ENCODE measurements at places on chromosomes 2 and 18.

- DNase-seq, result no peak
Measured at GRCh38 chr18:39675368-39675767, 2109.8 kb upstream of the CELF4 start.

DNA sequence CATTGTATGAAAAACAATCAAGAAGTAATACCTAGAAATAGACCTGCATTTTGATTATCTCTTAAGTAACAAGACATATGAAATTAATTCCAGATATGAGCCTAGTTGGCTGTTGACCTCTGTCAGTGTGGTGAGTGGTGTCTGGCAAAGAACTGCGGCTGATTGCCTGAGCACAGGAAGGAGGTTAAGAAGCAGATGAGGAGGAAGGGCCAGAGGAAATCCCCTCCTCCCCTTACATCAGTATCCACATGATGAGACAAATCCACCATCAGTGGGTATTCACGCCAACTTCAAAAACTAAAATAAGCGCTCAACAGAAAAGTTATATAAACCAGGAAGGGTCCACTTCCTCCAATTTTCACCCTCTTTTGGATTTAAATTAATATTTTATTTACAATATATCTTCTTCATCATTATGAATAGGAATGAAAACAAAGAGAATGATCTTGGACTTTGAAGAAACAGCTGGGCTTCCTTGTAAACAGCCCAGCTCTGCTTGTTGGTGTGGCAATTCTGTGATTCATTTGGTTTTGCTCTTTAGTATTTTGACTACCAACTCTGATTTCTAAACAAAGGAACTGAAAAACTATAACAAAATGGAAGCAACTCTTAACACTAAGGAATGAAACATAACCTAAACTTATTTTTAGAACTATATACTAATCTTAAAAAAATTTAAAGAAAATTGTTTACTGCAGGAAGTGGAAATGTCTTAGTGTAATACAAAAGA lies 27.3 kb downstream of the RFTN2 start:
- no peak for DNase-seq

DNA sequence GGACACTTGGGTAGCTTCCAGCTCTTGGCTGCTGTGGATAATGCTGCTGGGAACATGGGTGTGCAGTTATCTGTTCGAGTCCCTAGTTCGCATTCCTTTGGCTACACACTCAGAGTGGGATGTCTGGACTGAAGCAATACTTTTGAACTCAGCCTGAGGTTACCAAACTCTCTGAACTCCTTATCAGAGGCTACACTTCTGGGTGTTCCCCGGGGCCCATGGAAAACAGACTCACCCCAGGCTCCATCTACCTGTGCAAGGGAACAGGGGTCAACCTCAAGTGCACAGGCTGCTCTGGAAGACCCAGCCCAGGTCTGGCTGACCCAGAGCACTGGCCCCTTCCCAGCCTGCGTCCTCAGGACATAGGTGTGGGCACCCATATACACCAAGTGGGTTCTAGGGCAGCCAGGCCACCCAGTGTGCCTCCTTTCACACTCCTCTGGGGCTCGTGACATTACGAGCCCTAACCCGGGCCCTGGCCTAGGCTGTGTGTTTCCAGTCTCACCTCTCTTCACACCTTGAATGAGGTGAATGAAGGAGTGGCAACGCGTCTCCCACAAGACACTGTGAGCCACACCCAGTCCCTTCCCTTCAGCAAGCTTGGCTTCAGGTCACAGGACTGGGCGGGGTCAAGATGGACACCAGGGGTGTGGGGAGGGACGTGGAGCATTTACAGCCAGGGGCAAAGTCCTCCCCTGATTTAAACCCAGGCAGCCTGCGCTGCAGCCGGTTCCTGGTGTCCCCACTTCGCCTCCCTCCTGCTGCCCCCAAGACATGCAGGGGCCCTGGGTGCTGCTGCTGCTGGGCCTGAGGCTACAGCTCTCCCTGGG lies at the start of gene ALPI:
Gene ALPI, plus strand, starts transcription at position 728 of the 830 bp plus-strand sequence. Its CDS starts 47 bp downstream, at position 775.
- no peak for DNase-seq

GRCh38 chr2:139031722-139032121 lies 251.5 kb upstream of the NXPH2 start:
- no peak for DNase-seq

DNA sequence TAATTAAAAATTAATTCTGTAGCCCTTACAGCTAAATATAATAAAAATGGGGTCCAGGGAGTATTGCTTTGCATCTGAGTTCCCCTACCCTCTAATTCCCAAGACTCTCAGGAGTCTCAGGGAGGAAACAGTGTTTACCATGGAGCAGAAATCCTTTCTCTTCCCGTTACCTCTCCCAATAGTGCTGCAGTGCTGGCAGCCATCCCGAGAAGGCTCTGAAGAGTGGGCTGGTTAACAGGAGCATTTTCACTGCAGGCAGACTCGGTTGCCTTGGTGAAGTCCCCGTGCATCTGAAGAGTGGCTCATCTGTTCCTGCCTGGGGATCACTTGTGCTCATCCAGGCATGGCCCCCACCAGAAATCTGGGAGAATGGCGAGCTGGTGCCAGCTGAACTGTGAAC lies 41.8 kb upstream of the TMEM178A start:
- no peak for DNase-seq

DNA sequence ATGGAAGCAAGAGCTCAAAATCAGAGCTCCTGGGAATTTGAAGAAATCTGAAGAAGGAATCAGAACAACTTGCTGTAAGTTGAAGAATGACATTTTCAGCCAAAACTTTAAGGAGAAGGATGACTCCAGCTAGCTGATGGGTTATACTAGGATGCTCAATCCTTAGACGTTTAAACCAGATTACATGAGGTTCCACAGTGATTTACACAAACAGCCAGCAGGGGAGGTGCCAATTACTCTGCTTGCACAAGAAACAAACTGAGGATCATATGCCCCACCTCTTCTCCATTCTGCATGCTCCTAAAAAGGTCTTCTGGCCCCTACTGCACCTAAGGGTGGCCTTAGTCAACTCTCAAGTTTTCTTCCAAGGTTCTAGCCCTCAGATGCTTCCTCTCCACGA lies 47.9 kb upstream of the PCBP1 start:
- no peak for DNase-seq

DNA sequence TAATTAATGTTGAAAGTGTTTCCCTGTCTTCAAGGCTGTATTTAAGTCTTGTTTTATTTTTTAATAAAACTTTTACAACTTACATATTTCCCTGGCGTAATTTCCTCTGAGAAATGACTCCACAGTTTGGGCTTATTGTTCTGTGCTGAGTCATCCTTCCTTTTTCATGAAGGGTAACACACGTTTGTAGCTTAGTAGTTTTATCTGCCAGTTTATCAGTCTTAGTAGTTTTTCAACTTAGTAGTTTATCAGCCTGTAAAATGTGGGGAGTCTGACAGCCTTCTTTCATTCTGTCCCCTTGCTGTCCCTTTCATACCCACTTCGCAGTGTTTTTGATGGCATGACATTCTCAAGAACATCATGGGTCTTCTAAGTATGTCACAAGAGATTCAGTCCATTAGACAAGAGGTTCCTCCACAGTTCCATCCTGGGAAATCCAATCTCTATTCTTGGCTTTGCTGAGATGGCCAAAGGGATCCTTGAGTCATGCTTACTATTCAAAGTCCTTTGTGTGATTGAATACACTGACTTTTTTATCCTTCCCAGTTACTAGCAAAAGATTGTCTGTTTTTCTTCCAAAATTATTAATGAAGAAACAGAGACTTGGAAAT lies 60.0 kb upstream of the SGPP2 start:
- DNase-seq, result no peak

GRCh38 chr18:47881752-47882455 lies 48.6 kb downstream of the SMAD2 start:
- no peak for DNase-seq

- no peak for DNase-seq
Measured at GRCh38 chr2:45352506-45352905, 258.6 kb downstream of the SRBD1 start.

- no peak for DNase-seq
Measured at GRCh38 chr2:223251656-223252229, 199.8 kb downstream of the KCNE4 start.

GRCh38 chr2:12931186-12931844 lies 214.6 kb downstream of the TRIB2 start:
- DNase-seq, result no peak
